ENCODE measurements at places on chromosomes 16 and 17.

DNA sequence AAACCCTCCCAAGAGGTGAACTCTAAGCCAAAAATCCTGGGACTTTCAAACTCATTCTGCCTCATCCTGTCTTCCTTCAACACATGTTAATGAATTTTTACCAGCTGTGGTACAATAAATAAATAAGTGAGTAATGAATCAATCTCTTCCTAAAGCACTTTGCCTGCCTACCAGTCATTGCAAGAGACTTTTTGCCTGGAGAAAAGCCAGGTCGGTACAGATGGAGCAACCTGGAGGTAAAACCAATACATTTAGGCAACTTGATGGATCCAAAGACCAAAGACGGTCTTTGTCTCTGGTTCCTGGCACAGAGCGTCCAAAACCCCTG lies 324.2 kb downstream of the PMP22 start:
- DNase-seq: no peak

- DNase-seq: no peak
These were observed 289.1 kb downstream of the CA10 start for GRCh38 chr17:51869387-51869786.

DNA sequence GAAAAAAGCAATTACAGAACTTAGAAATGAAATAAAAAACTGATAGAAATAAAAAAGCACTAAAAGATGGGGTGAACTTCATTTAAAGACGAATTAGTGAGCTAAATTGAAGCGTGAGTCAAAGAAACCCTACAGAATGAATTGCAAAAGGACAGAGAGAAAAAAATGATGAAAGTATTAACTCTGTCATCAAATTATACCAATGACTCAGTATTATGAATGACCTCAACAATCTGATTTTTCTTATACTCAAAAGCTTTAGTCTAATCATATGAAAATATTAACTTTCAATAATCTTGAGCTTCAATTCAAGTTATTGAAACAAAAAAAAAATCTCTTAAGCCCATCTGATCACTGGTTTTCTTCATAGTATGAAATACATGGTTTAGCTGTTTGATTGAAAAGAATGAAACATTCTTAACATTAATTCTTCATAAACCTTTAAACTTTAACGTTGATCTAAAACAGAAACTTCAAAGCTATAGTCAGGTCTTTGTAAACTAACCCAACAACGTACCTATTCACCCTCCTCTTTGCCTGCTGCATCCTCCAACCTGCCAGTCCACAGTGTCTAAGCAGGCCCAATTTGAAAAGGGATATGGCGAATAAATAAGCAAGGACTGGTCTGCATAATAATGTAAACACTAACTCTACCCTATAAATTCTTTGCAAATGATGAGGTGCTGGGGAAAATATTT lies 6.6 kb downstream of the ABCA5 start:
- no peak for DNase-seq

DNA sequence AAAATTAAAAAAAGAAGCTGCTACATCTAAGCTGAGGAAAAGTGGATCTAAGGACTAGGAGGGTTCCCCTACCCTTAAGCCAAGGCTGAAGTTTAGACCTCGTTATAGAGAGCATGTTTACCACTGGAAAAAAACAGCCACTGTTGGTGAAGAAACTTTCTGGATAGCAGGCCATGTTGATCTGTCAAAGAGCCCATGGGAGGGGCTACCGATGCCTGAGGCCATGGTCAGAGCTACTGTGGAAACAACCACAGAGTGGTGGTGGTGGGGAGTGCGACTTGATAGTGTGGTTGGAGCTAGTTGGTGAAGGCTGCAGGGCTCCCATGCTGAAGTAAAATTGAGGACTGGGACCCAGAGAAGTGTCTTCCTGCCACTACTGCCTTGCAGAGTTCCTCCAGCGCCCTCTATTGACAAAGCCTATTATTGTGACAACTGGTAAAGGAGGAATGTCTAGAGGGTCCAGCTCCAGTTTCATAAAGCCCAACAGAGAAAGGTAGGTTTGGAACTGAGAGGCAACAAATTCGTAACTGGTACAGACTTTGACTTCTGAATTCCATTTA lies 12.7 kb upstream of the FAM20A start:
- no peak for DNase-seq

DNA sequence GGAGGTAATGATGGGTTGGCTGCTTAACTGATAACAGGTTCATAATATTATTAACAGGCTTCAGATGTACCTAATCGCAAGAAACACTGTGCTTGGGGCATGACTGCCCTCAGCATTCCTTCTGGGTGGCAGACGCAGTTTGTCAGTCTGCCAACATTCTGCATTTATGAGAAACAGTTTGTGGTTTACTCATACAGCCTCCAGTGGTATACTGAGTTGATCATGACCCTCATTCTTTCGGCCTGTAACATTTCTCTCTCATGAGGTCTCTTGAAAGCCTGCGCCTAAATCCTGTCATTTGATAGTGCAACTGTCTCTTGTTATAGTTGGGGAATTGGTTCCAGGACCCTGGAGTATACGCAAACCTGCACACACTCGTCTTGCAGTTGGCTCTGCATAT lies 4.9 kb upstream of the RUSF1 start:
- DNase-seq: no peak

GRCh38 chr17:63697341-63698286 lies 2.3 kb downstream of the LIMD2 start:
- DNase-seq: no peak

GRCh38 chr16:67386861-67387455 lies 6.3 kb downstream of the TPPP3 start:
- DNase-seq: no peak

DNA sequence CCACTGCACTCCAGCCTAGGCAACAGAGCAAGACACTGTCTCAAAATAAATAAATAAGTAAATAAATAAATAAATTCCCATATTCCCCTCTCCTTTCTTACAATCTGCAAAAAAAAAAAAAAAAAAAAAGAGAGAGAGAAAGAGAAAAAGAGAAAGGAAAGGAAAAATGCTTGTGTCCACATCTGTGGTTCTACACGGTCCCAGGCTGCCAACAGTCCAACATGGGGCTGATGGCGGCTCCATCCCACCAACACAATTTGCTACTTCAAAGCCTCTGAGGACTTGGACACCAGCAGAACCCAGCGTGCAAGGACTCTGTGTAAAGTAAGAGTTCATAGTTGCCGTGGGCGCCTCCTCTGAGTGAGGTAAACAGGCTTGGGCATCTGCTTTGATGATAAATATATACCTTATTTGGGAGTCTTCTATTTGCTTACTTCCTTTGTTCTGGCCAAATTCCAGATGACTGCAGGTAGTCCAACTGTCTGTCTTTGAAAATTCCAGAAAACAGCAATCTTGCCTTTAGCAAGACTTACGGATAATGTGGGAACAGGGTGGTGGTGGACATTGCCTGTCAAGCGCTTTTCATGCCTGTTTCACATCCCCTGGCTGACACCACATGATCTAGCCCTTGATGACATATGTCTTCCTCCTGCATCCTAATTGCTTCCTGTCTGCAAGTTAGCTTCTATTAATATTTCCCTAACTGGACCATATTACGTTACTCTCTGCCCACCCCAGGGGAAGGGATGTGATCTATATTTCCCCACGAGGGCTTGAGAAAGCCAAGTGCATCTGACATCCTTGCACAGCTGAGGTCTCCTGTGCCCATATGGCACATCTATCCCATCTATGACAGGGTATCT lies 10.1 kb downstream of the LITAF start:
- DNase-seq: no peak

DNA sequence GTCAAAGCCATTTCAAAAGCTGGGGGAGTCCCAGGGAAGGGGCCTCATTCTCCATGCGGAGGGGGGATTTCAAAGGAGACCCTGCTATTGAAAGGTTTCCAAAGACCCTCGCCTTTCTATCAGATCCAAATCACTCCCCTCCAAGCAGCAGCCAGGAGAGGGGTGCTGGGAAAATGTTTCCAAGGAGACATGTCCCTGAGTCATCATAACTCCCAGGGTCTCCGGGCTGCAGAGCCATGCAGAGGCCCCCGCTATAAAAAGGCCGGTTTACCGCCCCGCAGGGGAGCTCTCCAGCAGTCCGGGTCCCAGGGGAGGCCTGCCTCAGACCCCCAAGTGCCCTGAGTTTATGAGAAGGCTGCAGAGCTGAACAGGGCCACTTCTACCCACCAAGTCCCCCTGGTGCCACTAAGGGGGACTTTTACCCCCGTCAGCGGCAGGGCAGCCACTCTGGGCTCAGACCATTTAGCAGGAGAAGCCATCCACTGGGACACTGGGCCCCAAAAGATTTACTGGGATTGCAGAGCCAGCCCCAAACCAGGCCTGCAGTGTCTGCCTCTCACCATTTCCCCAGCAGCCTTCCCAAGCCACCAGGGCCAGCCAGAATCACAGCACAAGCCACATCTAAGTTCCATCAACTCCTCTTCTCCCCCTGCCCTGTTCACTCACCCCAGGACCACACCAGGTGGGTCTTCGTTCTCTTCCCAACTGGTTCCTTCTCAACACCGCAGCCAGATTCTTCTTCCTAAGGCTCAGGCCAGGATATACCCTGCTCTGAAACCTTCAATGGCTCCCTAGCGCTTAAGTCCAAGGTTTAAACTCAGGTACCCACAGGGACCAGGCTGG lies 234.4 kb downstream of the ZNF423 start:
- DNase-seq: no peak

GRCh38 chr17:43881181-43881580 lies 26.2 kb downstream of the MPP2 start:
- DNase-seq: no peak

GRCh38 chr16:73037331-73037745 lies 10.6 kb downstream of the ZFHX3 start:
- DNase-seq: no peak

- DNase-seq: no peak
These were observed 110.4 kb upstream of the PMFBP1 start for GRCh38 chr16:72282362-72282761.

DNA sequence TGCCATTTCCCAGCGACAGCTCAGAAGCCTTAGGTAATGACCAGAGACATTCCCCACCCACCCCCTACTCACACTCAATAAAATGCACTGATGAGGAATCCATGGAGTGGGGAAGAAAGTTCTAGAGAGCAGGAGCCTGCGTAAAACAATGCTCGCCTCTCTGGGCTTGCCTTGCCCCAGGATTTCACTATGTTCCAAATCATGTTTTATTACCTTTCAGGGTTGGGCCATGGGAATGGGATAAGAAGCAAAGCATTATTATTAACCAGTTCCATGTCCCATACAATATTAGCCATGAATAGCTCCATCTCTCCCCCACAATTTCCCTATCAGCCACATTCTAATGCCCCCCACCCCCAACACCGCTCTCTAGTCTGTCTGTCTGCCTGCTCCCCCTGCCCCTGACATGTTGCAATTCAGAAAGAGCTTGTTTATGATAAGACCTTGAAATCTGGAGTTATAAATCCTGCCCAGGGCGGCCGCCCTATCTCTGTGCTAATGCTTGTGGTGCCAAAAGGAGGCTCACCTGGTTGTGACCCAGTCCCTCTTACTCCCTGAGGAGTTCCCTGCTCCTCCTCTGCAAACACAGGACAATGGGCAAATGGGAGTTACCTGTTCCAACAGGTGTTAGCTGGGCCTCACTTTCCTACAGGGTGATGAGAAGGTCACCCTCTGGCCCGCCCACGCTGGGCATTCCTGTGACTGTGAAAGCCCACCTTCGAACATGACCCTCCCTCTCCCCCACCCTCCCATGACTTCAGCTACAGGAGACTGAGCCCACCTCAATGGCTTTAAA lies 28.0 kb upstream of the DDX52 start:
- DNase-seq: no peak

- no peak for DNase-seq
These were observed 10.3 kb downstream of the MPP3 start for GRCh38 chr17:43822570-43823190.

- DNase-seq: no peak
These were observed 1.7 kb downstream of the CMTM3 start for GRCh38 chr16:66605979-66606751.

DNA sequence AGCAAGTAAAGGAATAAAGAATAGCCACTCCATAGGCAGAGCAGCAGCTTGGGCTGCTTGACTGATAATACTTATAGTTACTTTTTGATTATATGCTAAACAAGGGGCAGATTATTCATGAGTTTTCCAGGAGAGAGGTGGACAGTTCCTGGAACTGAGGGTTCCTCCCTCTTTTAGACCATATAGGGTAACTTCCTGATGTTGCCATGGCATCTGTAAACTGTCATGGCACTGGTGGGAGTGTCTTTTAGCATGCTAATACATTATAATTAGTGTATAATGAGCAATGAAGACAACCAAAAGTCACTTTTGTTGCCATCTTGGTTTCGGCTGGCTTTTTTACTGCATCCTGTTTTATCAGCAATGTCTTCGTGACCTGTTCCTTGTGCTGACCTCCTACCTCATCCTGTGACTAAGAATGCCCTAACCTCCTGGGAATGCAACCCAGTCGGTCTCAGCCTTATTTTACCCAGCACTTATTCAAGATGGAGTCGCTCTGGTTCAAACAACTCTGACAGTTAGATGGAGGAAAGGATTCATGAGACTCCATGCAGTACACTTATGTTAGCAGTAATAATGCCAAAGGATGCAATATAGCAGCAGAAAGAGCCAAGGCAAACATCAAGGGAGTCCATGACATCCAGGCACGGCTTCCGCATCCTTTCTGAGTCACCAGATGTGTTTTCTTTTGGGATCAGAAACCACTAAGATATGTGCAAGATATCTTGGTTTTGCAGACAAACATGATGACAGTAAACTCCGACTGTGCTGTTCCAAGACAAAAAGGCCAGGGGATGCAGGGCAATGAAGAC lies 55.8 kb upstream of the B4GALNT2 start:
- DNase-seq: no peak

GRCh38 chr17:17739388-17740066 lies 58.3 kb downstream of the RAI1 start:
- no peak for DNase-seq

DNA sequence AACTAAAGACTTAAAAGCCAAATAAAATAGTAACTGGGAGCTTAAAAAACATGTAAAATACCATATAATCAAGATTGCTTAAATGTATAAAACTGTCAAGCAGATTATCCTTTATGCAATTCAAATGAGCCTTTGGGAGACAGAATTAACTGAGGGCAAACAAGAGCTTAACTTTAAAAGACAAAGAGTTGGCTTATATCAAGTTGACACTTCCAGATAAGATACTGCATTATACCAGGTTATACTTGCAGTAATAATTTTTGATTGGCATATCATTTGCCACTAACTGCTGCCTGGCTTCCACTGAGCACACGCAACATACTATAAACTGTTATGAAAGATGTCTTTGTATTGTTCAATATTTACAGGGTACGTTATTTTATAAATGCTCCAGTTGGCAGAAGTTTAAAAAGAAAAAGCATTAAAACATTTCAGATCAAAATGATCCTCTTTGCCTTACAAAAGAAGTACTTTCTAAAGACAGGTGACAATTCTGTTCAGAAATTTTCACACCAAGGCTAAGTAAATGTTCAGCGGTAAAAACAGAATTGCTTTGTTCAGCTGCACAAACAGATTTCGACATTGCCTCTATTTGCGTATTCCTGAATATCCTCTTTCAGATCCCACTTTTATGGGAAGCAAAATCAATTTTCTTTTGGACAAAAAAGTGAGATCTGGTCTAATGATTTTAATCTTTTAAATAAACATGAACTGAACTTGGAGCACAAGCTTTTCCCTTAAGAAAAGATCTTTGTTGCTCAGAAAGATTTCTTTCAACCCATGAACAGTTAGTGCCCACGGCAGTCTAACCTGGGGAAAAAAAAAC lies 50.7 kb downstream of the TOX3 start:
- no peak for DNase-seq

- DNase-seq: no peak
These were observed 713 bp downstream of the COX11 start for GRCh38 chr17:54967621-54968261.

- no peak for DNase-seq
These were observed 9.4 kb upstream of the CEP20 start for GRCh38 chr16:15897834-15898254.
